ENCODE measurements at places on chromosomes 3 and 15.

DNA sequence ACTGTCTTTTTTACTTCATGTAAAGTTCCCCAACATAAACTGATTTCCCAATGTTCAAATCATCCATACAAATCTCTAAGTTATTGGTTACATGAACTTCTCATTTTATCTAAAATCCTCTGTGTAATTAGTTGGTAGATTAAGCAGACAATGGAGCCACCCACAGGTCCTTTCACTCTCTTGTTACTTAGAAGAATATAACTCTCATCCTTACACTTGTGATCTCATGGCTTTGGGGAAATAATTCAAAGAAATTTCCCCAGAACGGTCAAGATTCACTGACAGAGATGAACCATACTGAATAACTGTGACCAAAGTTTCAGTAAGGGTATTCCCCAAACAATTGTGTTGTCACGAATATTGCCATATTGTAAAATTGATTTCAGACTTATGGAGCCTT lies 1102.6 kb upstream of the EPHA6 start:
- no peak for DNase-seq

DNA sequence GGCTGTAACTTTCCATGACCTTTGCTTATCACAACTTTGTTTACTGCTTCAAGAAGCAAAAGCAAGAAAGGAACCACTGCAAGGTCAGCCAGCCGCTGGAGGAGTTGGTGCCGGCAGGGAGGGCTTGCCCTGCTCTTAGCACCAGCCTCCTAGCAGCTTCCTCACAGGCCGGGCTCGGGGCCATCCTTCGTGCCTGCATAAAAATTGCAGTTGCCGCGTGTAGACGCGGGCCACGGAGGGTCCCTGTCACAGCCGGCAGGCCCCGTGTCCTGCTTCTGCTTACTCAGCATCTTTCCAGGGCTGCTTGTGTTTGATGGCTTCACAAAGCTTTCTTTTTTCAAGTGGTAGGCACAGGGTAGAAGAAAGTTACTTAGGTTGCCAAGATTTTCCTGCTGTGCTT lies 84.4 kb downstream of the PGPEP1L start:
- DNase-seq = no peak

DNA sequence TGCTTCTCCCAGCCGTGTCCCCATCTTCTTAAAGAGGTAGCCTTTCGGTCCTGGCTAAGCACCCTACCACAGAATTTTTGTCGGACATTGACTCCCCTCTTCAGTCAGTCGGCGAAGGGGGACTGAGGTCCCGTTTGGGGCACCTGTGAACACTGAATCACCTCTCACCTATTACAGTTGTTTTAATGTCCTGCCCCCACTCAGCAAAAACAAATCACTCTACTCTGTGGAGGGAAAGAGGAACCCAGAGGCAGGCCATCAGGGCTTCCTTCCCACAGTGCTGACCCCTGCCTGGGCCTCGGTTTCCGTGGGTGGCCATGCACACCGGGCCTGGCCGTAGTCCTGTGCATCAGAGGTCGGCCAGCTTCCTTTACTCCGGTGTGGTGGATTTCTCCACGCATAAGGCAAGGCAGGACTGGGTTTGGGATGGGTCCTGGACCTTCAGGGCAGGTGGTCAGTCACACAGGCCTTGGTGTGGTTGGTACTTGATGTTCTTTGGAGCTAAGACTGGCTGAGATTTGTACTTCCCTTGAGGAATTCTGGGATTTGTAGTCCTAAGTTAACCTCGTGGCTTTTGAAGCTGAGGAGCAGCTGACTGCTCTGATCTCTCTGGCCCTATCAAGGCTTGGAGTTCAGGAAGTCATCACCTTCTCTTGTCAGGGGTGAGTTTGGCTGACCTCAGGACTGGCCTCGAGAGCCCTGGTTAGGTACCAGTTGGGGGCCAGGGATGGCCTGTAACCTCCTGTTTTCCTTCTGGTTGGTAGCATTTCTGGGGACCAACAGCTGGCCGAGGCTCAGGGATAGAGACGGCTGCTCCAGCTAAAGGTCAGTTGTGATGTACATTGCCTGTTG lies 627 bp upstream of the FAM131A start:
- DNase-seq = no peak

- no peak for DNase-seq
Measured at GRCh38 chr3:30241721-30242120, 364.7 kb upstream of the TGFBR2 start.

- peak; percentile 69 for DNase-seq
Measured at GRCh38 chr3:42507252-42507651, 4.8 kb downstream of the VIPR1 start.

DNA sequence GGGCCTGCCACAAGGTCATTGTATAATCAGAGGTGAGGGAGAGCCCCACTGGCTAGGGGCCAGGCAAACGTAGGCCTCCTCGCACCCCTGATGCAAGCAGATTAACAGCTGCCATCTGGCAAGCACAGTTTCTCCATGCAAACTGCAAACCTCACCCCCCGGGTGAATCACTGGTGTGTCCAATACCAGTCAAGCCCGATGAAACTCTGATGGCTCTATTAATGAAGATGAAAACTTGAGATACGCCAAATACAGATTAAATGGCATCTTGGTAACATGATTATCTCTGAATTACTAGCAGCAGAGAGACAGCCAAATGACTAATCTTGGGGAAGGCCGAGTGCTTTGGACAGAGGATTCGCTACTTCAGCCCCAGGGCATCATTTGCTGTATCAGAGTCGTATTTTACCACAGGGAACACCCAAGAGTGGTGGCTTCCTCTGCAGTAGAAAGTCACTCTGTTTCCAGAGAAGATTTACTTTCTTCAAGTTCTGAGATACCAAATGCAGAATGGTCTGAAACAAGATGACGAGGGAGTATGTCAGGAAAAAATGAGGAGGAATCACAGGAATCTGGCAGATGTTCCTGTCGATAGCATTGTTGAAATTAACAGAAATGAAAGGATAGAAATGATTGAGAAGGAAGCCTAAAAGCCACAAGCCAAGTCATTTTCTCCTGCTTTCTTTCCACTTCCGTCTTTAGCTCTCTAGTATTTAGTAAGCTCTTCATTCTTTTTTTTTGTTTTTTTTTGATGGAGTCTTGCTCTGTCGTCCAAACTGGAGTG lies 96.2 kb upstream of the NR2F2 start:
- DNase-seq = no peak

- no peak for DNase-seq
Measured at GRCh38 chr15:93418566-93418965, 329.6 kb upstream of the RGMA start.

- peak; percentile 62 for DNase-seq
Measured at GRCh38 chr15:99057020-99057419, 47.9 kb upstream of the SYNM start.

DNA sequence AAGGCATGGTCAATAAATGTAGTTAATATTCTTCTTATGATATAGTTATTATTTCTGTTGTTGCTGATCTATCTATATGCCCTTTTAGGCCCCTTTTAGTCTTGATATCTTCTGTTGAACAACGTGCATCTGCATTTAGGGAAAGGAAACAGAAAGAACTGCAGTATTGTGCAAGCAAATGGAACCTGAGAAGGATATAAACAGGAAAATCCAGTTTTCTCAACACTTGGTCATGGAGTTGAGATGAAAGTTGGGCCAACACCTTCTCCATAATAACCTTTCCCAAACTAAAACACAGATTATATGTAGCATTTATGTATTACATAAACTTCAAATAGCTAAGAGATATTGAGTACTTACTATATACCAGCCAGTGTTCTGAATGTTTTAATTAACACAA lies 179.7 kb downstream of the ADAMTS9 start:
- no peak for DNase-seq

All from iPS-NIHi11 (cell line).